ENCODE measurements at places on chromosomes 16 and 17.
A peak's percentile ranks its signal among the peaks of the same experiment; 100 is the strongest.

GRCh38 chr17:67610061-67610460 lies 107.7 kb upstream of the NOL11 start:
- DNase-seq, result no peak

DNA sequence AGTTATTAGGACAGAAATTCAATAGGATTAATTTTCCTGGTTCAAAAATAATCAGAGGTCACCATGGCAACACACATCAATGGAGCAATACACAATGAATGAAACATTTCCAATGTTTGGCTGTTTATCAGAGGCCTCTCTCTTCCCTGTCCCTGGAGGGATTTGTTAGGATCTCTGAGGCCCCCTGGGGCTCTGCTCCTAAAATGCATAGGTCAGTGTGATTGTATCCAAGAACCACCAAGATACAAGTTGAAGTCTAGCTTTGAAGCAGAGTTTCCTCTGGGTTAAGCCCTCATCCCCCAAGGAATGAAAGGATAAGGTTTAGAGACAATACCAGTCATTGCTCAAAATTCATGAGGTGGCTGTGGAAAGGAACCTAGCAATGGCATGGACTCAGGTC lies 561.2 kb upstream of the C16orf82 start:
- DNase-seq, result no peak

DNA sequence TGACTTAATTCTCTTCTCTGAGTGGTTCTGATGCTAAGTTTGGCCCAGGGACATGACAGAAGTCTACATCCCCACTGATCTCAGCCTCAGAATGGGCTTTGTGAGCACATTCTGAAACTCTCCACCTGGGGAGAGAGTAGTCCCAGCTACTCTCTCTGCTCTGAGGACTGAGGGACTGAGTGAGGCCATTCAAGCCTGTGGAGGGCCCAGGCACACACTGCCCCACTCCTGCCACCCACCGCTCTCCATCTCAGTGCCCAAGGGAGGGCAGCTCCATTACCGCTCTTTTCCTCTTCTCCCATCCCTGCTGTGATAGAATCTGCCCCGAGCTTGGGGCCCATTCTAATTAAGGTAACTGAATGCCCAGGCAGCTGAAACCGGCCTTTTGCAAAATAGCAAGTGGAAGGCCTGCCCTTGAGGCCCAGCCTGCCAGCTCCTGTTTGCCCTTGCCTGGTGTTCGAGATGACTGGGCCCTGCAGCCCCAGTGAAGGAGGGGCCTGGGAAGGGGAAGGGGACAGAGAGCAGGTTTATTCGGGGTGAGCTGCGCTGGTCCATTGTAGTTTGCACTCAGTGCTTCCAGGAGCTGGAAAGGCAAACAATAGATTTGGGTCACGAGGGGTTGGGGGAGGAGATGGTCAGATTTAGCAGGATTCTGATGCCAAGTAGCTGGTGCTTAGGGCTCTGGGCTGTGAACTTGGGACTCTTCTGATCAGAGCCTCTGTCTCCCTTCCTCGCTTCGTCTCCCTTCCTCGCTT lies 76.2 kb downstream of the RAB11FIP4 start:
- no peak for DNase-seq

- DNase-seq, result no peak
These were observed 428 bp downstream of the PHF12 start for GRCh38 chr17:28950752-28951427.

GRCh38 chr17:64036198-64036922 lies 15.9 kb upstream of the ICAM2 start:
- no peak for DNase-seq

DNA sequence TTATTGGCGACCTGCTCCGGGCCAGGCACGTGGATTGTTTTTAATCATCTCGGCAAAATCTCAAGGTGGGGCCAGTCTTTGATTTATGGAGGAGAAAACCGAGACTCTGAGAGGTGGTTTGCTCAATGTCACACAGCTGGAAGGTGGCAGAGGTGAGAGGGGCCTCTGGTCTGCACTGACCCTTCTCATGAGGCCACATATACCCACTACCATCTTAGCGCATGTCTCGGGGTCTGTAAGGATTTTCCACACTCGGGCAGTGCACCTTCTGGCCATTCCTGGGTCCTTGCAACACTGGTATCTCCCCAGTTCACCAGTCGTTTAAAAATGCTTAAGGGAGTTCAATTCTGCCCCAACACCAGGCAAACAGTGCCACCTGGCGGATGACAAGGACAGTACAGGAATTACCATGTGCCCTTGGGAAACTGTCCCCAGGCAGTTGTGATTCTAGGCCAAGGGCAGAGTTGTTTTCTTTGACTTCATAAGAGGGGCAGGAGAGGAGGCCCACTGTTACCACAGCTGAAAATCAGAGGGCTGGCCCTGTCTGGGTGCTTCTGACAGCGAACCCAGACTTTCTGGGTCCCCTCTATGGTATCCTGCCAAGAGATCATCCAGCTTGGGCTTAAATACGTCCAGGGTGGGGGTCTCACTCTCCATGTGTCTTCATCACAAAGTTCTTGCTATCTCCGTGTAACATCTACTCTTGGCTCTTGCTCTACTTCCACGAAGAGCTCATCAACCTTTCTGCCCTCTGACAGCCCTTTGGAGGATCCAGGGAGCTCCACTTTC lies 39.4 kb upstream of the RAI1 start:
- DNase-seq, result peak; percentile 76

DNA sequence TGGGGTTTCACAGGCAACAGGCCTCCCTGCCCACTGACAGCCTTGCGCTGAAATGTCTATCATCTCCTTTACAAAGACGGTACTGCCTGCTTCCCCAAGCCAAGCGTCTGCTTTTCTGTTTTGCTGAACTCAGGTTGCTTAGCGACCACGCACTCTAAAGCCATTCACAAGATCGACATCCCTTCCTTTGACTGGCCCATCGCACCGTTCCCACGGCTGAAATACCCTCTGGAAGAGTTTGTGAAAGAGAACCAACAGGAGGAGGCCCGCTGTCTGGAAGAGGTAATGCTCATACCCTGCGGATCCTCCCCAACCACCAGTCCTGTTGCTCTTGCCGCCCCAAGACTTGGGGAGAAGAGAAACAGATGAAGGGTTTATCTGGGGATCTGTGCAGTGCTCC lies 28.7 kb downstream of the TMEM186 start:
- no peak for DNase-seq

DNA sequence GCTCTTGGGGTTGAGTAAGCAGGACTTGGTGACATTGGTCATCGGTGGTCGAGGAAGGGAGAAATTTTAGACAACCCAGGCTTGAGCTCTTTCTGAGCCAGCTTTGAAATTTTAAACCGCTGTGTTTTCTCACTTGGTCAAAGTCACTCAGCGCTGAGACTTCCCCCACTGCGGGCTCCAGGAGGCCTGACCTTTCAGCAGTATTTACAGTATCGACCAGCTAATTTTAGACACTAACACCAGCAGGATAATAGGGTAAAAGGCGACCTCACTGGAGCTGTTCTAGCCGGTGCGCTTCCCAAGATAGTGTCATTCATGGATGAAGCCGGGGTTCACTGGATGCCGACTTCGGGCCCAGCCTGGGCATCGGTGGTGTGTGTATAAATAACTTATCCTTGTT lies 29.7 kb upstream of the WSCD1 start:
- no peak for DNase-seq

DNA sequence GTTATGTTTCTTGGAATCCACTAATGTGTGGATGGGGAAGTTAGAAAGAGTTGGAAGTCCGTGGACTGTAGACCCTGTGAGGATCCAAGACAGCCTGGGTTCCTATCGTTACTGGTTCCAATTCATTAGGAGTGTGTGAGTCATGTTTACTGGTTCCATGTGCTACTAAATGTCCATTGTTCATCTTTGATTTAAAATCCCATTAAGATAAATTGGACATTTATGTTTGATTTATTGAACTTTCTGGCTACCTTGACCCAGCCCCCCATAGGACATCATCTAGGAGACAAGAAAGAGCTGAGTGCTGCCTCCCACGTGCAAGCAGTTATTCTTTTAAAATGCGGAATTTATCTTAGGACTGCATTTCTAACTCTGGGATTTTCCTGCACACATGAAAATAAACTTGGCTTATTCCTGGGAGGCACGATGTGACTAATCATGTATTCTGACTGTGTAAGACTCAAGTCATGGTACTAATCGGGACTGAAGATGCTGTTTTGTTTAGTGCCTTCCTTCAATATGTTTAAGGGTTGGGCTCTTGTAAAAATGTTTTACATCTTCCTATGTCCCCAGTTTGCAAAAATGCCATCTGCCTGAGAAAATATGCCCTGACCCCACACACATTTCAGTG lies 53.4 kb downstream of the RGS9 start:
- DNase-seq, result peak; percentile 36

- no peak for DNase-seq
These were observed 31.7 kb downstream of the RPH3AL start for GRCh38 chr17:320809-321385.

GRCh38 chr17:32976131-32976530 lies 15.5 kb upstream of the SPACA3 start:
- DNase-seq, result no peak

DNA sequence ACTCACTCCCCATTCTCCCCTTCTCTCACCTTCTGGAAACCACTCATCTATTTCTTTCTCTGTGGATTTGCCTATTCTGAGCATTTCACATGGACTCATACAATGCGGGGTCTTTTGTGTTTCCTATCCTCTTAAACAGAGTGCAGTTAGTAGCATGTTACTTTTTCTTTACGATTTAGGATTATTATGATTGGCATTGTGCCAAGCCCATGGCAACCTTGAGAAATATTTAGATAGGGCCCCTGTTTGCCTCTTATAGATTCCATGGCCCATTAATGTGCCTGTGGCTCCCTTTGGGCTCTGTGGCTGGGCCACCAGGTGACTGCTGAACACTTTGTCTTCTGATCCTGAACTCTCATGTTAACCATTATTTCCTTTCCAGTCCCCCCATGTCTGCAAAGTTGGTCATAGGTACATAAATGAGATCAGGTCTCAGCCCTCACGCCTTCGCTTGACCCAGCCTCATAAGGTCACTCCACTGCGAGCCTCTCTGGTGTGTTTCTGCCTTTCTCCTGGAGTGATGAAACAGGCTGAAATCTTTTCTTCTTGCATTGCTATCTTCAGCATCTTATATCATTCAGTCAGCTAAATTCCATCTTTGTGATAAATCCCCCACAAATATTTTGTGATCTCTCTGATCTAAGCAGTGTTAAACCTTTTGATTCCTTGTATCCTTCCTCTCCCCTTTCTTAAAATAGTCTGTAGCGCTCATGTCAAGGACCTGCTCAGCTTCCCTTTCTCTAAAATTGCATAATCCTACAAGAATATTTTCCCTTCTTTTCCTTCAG lies 44.0 kb downstream of the MYH3 start:
- peak; percentile 97 for DNase-seq

GRCh38 chr17:61454381-61455323 lies 2.4 kb downstream of the TBX4 start:
- no peak for DNase-seq

DNA sequence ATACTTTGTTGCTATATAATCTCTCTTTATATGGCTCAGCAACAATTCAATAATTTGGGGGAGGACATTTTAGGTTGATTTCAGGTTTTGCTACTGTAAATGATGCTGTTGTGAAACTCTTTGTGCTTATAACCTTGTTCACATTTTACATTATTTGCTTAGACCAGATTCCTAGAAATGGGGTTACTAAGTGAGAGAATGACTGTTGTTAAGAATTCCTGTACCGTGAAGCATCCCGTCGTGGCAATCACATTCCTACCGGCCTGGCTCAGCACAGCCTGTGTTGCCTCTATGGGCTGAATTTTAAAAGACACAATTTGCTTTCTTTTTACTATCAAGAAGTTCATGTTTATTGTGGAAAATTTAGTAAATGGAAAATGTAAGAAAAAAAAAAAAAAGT lies 31.4 kb downstream of the B9D1 start:
- peak; percentile 83 for DNase-seq

GRCh38 chr17:44170135-44170498 lies 387 bp upstream of the ASB16 start:
- DNase-seq, result no peak

- no peak for DNase-seq
These were observed 27.5 kb upstream of the NKD1 start for GRCh38 chr16:50520451-50521245.

DNA sequence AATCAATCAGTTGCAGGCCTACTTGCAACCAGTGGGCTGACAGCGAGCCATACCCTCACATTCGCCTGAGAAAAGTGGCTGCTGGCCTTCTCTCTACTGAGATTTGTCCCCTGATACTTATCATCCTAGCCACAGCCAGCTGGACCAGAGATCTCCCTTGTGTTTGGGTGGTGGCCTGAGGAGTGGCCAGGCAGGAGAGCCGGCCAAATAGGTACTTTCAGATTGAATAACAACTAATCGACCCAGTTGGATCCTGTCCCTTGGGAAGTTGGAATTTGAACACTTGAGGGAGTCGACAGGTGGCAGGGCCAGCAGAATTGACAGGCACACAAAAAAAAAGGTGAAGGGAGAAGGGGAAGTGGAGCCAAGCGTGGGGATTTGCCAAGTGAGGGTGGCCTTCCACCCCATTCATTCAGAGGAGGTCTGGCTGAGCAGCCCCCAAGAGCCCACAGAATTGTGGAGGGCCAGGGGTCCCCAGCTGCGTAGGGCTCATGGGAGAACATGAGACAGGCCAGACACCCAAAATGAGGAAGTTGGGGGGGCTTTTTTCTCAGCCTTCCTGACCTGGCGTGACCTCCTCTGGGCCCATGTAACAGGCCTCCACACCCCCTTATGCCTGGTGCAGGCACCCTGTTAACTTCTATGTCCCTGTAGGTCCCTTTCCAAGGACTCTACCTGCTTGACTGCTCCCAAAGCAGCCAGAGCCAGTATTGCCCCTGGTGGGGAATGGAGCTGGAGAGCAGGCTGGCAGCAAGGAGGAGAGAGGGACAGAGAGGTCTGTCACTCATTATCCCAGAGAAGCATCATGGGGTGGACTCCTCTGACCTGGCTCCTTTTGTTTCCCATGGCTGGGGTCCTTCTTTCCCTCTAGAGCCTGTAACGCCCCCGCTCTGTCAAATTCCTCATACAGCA lies 2.9 kb upstream of the RANGRF start:
- no peak for DNase-seq

DNA sequence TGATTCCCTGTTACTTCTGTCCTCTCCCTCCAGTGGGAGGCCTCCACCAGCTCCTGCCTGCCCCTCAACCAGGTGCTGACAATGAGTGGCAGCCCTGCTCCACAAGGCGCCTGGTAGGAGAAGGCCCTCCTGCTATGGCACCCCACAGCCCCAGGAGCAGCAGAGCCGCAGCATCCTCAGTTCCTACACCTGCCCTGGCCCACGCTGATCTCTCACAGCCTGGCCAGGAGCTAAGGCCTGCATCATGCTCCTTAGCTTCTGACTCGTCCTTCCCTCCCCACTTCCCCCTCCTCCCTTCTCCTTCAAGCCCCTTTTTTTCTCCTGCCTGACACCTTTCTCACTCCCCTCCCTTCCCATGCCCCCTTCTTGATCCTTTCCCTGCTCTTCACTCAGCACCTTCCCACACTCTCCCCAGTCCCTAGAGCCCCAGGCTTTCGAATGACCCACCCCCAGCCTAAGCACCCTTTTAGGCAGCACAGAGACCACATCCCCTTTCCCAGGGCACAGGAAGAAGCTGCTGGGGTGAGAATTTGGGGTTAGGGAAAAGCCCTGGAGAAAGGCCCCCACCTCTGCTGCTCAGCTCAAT lies 6.5 kb downstream of the PROCA1 start:
- no peak for DNase-seq

GRCh38 chr17:19388791-19389785 lies 2.1 kb upstream of the MFAP4 start:
- peak; percentile 49 for DNase-seq

- peak; percentile 25 for DNase-seq
These were observed 75.9 kb upstream of the TNRC6C start for GRCh38 chr17:77882481-77883212.
